ENCODE measurements at places on chromosomes 13 and 19.

- no peak for DNase-seq
These were observed 12.7 kb upstream of the ZNF701 start for GRCh38 chr19:52557231-52557995.

DNA sequence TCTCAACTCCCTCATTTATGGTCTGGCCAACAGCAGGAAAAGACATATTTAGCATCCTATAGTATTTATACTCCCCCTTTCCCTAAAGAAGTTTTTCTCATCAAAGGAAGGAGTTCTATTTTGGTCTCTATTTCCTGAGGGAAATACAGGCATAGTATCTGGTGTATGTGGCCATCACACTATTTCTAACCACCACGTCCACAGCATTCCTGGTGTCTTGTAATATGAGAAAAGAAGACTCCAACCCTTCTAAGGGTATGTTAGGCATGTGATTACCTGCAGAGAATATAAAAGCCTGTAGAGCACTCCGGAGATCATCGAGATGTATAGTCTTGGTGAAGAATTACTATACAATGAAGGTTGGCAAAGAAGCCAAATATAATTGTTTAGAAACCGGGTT, 137.4 kb downstream of the VWA8 start:
- DNase-seq, result no peak

DNA sequence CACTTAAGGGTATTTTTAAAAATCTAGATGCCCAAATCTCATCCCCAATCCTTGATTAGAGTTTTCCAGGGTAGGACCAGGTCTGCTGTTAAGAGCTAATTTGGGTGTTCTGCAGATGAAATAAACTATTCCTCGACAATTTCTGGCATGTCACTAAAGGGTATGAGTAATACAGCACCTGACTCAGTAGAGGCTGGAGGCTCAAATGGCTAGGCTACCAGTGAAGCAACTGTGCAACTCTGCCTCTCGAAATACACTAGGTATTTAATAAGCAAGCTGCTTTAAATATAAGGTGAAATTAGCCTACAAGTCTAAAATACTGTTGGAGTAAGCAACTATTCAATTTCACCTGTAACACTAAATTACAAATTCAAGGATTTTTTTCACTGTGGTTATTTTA, 1.5 kb downstream of the RNF6 start:
- no peak for DNase-seq

- no peak for DNase-seq
These were observed 19.1 kb downstream of the COMMD6 start for GRCh38 chr13:75518439-75519088.

DNA sequence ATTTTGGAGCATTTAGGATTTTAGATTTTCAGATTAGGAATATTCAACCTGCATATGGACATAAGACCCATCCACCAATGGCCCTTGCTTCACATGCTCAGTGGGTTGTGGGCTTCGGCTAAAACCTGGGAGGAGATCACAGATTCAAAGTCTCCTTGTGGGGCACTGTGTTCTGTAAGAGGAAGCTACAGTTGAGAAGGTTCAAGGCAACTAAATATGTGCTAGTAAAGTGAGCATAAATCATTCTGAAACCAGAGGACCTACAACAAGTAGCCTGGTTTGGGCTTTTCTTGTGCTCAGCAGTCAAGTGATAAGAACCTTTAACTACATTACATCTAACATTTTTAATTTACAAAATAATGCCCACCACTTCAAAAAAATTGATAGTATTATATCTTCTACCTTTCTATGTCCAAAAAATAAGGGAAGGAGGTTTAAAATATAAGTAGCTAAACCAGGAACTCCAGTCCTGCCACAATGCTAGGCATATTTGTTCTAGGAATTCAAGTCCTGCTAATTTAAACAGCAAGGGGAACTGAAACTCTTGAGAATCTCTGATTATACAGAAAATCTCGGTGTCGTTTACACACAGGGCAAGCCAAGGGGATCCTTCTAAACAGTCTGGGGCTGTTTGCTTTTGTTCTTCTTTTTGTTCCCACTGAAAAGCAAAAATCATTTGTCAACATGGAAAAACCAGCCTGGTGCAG, 36.6 kb downstream of the FOXO1 start:
- DNase-seq, result no peak

DNA sequence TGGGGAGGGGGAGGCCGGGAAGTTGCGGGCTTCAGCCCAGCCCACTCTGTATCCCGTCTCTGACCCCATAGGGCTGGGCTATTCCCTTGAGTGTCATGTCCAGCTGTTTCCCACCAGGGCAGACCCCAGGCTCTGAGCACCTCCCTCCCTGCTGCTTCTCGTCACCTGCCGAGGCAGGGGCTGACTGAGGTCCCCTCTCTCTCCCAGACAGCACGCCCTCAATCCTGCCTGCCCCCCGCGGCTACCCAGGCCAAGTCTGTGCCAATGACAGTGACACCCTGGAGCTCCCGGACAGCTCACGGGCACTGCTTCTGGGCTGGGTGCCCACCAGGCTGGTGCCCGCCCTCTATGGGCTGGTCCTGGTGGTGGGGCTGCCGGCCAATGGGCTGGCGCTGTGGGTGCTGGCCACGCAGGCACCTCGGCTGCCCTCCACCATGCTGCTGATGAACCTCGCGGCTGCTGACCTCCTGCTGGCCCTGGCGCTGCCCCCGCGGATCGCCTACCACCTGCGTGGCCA, 625 bp downstream of the F2RL3 start:
- DNase-seq, result no peak

- DNase-seq, result no peak
These were observed 12.0 kb upstream of the NUMBL start for GRCh38 chr19:40702337-40703012.

GRCh38 chr19:21335721-21336120, 6.5 kb upstream of the ZNF708 start:
- no peak for DNase-seq

- DNase-seq, result no peak
These were observed 10.6 kb upstream of the CPAMD8 start for GRCh38 chr19:17037184-17037583.

DNA sequence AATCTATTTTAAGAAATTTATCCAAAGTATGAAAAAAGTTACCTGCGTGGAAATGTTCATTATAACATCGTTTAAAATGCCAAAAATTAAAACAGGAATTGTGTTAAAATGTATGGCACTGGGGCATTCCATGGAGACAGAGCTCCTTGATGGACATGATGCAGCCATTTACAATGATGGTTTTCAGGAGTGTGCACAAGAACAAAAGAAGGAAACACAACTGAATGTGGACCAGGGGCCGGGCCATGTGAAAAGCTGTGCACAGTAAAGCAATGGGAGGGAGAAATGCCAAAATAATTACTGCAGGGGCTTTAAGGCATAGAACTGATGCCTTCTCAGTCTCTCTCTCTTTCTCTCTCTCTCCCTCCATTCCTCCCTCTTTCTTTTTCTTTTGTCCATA, 115.0 kb downstream of the ZNF536 start:
- no peak for DNase-seq

DNA sequence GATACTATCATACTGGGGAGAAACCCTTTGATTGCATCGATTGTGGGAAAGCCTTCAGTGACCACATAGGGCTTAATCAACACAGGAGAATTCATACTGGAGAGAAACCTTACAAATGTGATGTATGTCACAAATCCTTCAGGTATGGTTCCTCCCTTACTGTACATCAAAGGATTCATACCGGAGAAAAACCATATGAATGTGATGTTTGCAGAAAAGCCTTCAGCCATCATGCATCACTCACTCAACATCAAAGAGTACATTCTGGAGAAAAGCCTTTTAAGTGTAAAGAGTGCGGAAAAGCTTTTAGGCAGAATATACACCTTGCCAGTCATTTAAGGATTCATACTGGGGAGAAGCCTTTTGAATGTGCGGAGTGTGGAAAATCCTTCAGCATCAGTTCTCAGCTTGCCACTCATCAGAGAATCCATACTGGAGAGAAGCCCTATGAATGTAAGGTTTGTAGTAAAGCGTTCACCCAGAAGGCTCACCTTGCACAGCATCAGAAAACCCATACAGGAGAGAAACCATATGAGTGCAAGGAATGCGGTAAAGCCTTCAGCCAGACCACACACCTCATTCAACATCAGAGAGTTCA, 12.9 kb upstream of the ZNF470 start:
- DNase-seq, result no peak

- DNase-seq, result no peak
These were observed 7.2 kb downstream of the GJB2 start for GRCh38 chr13:20185366-20186056.

- no peak for DNase-seq
These were observed 3.3 kb upstream of the F10 start for GRCh38 chr13:113119166-113119821.

DNA sequence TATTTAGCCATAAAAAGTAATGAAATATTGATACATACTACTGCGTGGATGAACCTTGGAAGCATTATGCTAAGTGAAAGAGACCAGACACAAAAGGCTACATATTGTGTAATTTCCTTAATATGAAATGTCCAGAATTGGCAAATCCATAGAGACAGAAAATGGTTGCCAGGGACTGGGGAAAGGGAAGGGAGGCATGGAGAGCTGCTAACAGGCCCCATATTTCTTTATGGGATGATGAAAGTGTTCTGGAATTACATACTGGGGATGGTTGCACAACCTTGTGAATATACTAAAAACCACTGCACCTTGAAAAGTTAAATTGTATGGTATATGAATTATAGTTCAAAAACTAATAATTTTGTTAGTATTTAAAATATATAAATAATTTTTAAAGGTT, 3.6 kb downstream of the IFT88 start:
- DNase-seq, result no peak

GRCh38 chr13:23979361-23980159, 82.3 kb upstream of the C1QTNF9B start:
- DNase-seq, result peak; percentile 25

GRCh38 chr13:42803563-42804204, 22.3 kb downstream of the FAM216B start:
- no peak for DNase-seq

Data from activated CD8-positive, alpha-beta memory T cell treated with anti-CD3 and anti-CD28 coated beads, Interleukin-2, amount 50 U/mL, for 4 hours (primary cell).